ENCODE measurements at places on chromosomes 11 and 22. TPM values are rescaled to one million over a fixed set of nuclear protein-coding genes. Genes with fewer than 3 reads are reported as not detected.

C22orf31 gene
- 0.34 TPM for polyA plus RNA-seq

RAPSN gene
- not detected for polyA plus RNA-seq

TEX54 gene
- polyA plus RNA-seq: not detected

SLC25A18 gene
- 0.86 TPM for polyA plus RNA-seq

RBMXL2 gene
- polyA plus RNA-seq: not detected

CARD10 gene
- not detected for polyA plus RNA-seq

DENND6B gene
- polyA plus RNA-seq: 2.6 TPM

CD3D gene
- polyA plus RNA-seq: not detected

HPX gene
- polyA plus RNA-seq: not detected

FOXR1 gene
- polyA plus RNA-seq: not detected

B3GAT1 gene
- polyA plus RNA-seq: 24.6 TPM

SERHL2 gene
- 19.8 TPM for polyA plus RNA-seq

HBG1 gene
- polyA plus RNA-seq: not detected

LRRC4C gene
- 23.1 TPM for polyA plus RNA-seq

PICK1 gene
- 2.5 TPM for polyA plus RNA-seq

MS4A12 gene
- not detected for polyA plus RNA-seq

TRPC6 gene
- not detected for polyA plus RNA-seq

TRIM51 gene
- polyA plus RNA-seq: not detected

RIN1 gene
- not detected for polyA plus RNA-seq

ACTN3 gene
- polyA plus RNA-seq: not detected

PLEKHB1 gene
- polyA plus RNA-seq: 18.4 TPM

LMO1 gene
- polyA plus RNA-seq: 2.1 TPM

SF3A1 gene
- 17.2 TPM for polyA plus RNA-seq

NPTXR gene
- 9.8 TPM for polyA plus RNA-seq

E2F8 gene
- polyA plus RNA-seq: not detected

OR8G5 gene
- not detected for polyA plus RNA-seq

NXPE4 gene
- polyA plus RNA-seq: not detected

DBX1 gene
- polyA plus RNA-seq: not detected

PLAAT5 gene
- polyA plus RNA-seq: not detected

INPP5J gene
- polyA plus RNA-seq: 2.9 TPM

KDELR3 gene
- polyA plus RNA-seq: 0.45 TPM

HBE1 gene
- polyA plus RNA-seq: not detected

TTC36 gene
- polyA plus RNA-seq: not detected

OR4X1 gene
- not detected for polyA plus RNA-seq

ASPHD2 gene
- 16.1 TPM for polyA plus RNA-seq

ARHGAP20 gene
- polyA plus RNA-seq: 52.8 TPM

SAAL1 gene
- 14.2 TPM for polyA plus RNA-seq

TMEM191C gene
- polyA plus RNA-seq: 4.4 TPM

All from Purkinje cell (primary cell).